Fibroblast of lung (primary cell): ENCODE measurements at places on chromosomes 4 and X.

DNA sequence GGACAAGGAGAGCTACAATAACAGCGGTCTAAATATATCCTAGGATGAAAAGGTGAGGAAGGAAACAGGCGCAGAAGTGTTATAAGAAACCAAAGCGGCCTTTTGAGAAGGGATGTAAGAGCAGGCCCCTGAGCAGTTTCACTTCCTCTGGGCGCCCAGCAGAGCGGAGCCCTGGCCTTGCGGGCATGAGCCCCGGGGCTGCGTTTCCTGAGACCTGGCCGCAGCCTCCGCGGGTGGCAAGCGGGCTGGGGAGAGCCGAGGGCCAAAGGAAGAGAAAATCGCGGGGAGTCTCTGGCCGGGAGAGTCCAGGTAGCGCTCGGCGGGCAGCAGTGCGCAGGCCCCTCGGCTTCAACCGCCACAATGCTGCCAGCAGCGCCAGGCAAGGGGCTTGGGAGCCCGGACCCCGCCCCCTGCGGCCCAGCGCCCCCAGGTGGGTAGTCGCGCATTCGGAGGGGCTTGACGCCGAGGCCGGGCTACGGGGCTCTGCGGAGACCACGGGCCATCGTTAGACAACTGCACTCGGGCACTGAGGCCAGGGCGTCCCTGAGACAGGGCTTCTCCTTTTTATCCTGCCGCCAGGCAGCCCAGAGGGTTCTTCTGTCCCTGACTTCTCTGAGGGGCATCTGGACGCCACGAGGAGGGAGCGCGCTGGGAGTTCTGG lies at the start of gene BANK1:
BANK1 (plus strand) TSS at position 210 of the 661 bp plus-strand sequence; CDS start at position 361, 151 bp downstream.
- peak; percentile 30 for DNase-seq

DNA sequence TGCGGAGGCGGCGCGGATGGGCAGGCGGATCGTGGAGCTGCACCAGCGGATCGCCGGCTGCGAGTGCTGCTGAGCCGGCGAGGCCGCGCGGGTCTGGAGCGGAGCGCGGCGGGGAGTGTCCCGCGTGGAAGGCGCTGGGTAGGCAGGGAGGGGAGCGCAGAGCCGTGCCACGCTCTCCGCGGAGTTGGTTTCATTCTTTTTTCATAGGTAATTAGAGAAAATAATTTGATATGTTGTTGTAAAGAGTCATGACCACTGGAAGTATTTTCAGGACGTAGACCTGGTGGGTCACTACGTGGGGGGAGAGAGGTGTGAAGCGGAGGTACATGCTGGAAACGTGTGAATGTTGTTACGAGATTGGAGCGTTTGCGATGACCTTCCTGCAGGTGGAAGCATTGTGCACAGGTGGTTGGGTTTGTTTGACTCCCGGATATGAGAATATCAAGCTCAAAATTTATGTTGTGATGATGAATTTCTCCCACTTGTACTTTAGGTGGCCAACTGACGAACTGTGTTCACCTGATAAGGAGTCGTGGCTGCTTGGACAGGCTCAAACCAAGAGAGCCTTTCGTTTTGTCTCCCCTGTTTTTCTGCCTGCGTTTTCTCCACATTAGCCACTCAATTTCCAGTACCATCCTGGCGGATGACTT lies 19.1 kb upstream of the S100P start:
- DNase-seq = peak; percentile 34

DNA sequence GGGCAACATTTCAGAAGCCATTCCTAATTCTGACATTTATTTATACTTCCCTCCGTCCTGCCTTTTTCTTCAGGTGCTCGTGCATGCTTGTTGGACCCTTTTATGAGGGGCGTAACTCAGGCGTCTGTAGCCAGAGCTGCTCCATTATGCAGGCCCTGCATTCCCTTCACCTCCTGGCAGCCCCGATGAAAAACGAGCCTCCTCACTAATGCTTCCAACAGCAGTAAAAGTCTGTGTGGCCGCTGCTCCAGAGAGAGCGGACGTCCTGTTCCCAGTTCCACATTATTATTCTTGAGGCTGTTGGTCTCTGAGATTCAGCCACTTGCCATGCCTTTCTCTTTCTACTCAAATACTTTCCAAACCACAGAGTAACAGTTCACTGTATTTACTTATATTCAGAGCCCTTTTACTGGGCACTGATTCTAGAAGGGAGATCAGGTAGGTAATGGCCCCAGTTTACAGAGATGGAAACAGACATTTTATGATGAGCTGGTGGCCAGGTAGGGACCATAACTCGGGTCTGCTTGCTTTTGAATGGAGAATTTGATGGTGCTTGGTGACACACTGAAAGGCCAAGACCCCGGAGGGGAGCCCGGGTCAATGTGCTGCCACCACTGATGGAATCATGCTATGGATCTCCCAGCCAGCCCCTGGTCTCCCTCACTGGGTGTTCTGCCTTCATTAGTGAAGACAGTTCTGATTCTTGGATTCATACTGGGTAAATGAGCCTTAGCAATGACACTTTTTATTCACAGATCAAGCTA lies 101.0 kb downstream of the GATB start:
- DNase-seq = peak; percentile 40

DNA sequence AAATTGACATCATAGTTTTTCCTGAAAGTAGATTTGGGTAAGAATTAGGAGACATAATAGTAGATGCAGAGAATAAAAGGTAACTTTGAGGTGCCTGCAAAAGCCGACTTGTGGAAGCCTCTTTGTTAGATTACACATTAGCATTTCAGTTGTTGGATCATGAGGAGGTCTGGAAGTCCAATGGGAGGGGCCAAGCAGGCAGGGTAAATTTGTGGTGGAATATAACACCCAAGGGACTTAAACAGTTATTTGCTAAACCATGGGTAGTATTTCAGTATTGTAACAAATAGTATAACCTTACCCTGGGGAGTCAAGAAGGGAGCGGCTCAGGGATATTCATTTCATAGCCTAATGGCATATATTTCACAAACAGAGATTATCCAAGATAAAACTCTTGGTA lies 810.7 kb upstream of the AMOT start:
- no peak for DNase-seq

- peak; percentile 95 for DNase-seq
These were observed 51.1 kb downstream of the TMEM156 start for GRCh38 chr4:38980903-38981676.

DNA sequence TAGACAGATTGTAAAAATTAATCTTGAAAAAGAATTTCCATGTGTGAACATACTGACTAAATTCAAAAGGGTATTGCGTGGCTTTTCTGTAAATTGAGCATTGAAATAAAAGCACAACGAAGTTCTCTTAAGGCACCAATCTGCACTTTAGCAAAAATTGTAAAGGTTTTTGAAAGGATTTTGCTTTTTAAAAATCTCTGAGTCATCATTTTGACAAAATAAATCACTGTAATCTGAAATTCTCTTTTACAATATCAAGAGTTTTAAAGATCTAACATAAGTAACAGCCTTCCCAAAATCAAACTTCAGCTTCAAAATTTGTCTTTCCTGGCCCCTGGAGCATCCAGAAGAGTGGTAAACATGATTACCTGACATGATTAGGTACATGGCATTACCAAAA lies 830.9 kb upstream of the AGA start:
- DNase-seq = no peak

- DNase-seq = peak; percentile 23
These were observed 330.5 kb upstream of the AADAT start for GRCh38 chr4:170420255-170420693.

- no peak for DNase-seq
These were observed 5.8 kb upstream of the TMEM271 start for GRCh38 chr4:581753-582361.

GRCh38 chrX:12425496-12425895 lies 287.2 kb downstream of the FRMPD4 start:
- DNase-seq = no peak

GRCh38 chrX:91137883-91138282 lies 296.8 kb upstream of the PABPC5 start:
- DNase-seq = no peak

- no peak for DNase-seq
These were observed 19.9 kb upstream of the KLHL8 start for GRCh38 chr4:87240341-87240740.

DNA sequence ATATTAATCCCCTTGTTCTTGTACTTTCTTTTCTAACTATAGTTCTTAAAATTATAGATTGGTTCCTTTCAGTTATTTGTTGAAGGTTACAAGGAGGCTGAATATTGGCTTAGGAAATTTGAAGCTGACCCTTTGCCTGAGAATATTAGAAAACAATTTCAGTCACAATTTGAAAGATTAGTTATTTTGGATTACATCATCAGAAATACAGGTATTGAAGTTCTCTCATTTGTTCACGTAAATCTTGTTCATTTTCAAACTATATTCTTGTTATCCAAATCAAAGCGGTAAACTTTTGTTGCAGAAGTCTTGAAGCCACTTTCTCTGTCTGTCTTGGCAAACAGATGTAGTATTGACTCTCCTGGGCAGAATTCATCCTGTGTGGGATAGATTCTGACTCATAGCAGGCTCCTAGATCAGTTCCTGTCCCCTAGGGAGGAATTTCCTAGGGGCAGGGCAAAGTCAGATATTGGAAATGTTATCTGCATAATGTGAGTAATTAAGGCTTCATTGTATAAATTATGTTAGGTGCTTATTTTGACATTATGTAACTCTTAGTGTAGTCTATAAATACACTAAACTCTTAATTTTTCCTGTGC lies 25.2 kb downstream of the PI4K2B start:
- peak; percentile 57 for DNase-seq

DNA sequence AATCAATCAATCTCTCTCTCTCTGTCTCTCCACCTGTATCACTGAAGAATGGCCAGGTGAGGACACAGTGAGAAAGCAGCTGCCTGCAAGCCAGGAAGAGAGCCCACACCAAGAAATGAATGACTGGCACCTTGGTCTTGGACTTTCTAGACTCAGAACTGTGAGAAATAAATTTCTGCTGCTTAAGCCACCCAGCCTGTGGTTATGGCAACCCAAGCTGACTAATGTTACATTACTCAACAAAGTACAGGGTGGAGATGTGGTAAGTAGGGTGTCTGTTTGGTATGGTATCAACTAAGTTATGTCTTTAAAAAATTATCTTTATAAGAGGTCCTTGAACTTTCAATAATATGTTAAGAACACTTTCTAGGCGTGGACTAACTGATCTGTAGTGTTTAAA lies 159.3 kb downstream of the EPHA5 start:
- DNase-seq = no peak

- DNase-seq = no peak
These were observed 27.4 kb downstream of the NLRP2B start for GRCh38 chrX:57652705-57653104.

DNA sequence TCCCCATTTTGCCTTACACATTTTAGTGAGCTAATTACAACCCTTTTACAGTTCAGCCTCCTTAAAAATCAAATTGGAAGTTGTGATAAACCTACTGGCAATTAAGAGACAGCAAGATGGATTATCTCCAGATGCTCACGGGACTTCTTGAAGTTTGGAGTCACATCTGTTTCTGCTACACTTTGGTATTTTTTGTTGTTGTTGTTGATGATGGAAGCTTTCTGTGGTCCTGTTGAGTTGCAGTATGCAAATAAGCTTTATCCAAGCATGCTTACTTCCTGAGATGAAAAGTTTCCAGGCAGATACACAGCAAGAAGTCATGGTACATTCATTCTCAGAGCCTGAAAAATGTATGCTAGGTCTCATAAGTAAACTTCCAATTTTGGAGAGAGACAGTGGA lies 670.0 kb upstream of the AMOT start:
- peak; percentile 11 for DNase-seq

DNA sequence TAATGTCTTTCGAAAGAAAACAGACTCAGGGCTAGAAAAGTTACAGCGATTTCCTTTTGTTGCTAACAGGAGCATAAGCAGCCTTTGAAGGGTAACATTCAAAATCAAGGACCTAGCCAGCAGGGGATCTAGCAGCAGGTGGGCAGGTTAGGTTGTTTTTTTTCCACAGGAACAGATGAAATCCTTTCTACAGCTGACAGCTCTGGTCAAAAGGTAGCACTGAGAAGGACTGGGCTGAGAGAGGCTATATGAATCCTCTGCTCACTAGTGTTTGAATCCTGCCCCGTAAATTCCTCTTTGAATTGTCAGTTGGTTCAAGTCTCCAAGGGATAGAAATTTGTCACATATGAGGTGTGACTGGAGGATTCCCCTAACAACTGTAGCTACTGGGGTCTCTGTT lies 188.2 kb downstream of the SH2D1A start:
- DNase-seq = no peak

- DNase-seq = no peak
These were observed 237.8 kb upstream of the ANXA3 start for GRCh38 chr4:78313754-78314120.

GRCh38 chr4:1502976-1503375 lies 96.7 kb upstream of the NKX1-1 start:
- no peak for DNase-seq

- DNase-seq = peak; percentile 86
These were observed 1668.7 kb upstream of the PCDH7 start for GRCh38 chr4:29051381-29051965.

DNA sequence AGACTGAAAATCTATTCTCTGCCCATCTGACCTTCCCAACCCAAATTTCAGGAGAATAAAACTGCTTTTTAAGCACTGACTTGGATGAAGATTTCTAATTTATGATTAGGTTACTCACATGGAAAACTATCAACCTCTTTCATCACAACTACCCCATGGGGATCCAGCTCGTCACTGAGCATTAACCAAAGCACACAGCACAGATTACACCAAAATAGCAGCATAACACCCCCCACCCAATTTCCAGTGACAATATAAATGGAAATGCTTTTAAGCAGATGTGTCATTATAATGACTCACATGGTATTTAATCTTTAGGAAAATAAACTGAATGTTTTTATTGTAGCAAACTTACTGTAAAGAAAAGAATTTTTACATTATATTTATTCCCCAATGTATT lies 9.7 kb downstream of the SERTM2 start:
- DNase-seq = peak; percentile 5

DNA sequence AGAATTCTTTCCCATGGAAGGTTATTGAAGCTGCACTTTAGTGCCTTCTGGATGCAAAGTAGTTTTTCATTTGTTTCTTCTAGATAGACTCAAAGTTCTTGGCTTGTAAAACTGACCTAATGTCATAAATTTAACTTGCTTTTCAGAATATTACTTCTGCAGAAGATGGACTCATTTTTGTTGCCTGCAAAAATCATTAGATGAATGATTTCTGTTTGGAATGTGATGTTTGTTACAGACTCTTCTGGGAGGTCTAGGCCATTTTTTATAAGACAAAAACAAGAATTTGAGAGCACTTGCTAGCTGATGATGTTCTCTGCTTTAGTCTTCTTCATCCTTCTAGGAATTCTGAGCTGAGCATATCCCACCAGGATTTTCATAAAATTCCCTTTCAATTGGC lies 308.6 kb upstream of the GIMD1 start:
- no peak for DNase-seq
